ENCODE measurements at places on chromosomes 2 and 18. TPM values are rescaled to one million over a fixed set of nuclear protein-coding genes. Genes with fewer than 3 reads are reported as not detected.

The FSHR gene
- not detected for total RNA-seq

The ACKR3 gene
- total RNA-seq: 3.6 TPM

DNA sequence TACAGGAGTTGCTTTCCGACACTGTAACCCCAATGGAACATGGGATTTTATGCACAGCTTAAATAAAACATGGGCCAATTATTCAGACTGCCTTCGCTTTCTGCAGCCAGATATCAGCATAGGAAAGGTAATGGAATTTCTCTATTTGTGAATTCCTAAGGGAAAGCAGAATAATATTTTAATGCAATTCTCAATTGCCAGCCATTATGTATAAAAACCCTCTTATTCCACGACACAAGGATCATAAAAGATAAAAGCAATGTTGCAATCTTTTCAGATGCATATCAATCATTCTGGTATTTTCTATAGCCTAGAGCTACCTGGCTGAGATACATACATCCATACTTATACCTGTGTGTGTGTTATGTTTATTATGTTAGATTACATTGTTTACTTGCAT, 31.2 kb downstream of the PTH2R start:
- DNase-seq: no peak

The RTP5 gene
- not detected for total RNA-seq

The MREG gene
- total RNA-seq: 10.3 TPM

The ALPP gene
- total RNA-seq: not detected

The CDCA7 gene
- total RNA-seq: 6.3 TPM

DNA sequence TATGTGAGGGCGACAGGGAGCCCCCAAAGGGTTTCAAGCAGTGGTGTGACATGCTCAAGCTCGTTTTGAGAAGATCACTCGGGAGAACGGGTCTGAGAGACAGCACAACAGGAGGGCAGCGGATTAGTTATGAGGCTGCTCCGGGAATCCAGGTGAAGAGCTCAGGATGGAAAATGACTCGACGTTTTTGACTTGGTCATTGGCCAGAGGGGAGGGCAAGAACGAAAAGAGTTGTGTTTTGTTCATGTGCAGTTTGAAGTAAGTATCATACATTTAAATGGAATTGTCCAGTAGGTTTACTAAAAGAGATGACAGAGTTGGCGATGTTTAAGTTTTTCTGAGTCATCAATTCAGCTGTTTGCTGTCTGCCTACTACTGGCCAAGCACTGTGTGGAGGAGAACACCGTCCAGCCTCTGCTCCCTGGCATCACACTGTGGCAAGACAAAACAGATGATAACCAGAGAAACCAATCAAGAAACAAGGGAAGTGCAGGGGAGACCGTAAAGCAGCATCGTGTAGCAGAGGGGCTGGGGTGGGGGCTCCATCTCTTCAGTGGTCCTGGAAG, 25.3 kb upstream of the ANXA4 start:
- no peak for DNase-seq

The CFAP53 gene
- 0.18 TPM for total RNA-seq

The TMEM185B gene
- total RNA-seq: 39.1 TPM

The CXCR1 gene
- not detected for total RNA-seq

GRCh38 chr2:127181851-127182250, 38.2 kb downstream of the CYP27C1 start:
- no peak for DNase-seq

DNA sequence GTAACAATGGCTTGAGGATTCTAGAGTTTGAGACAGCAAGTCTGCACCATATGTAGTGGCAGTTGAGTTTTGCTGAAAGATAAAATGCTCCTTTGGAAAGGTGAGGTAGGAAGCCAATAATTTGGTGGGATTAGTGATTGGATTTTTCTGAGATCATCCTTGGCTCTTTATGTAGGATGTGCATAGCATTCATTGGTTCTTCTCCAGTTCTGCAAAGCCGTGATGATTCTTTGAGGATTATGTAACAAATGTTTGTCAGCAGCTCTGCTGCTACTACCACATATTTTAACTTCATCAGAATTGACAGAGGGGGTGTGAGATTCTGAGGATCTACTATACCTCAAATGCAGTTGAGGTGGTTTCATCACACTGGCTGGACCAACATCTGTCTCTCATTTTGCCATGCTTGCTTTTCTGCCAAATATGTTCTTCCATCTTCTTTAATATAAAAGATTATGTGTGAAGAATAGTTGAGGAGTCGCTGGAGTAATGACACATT, 188.9 kb upstream of the RASGRP3 start:
- DNase-seq: no peak

GRCh38 chr2:29894822-29895614, 26.4 kb downstream of the ALK start:
- no peak for DNase-seq

DNA sequence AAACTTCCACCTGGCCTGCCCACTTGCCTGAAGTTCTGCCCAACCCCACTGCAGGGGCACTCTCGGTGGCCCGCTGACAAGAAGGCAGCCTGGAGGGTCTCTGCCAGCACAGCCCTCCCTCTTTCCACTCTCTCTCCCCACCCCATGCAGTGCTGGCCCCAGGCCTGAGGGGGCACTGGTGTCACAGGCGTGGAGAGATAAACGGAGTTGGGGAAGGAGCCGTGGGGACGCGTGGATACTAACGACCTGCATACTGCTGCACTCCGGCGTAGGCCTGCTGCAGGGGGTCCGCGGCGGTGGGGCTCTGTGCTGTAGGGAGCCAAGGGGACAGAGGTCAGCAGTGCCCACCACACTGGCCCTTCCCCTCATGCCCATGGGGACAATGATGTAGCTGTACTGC, 299.3 kb downstream of the CELF4 start:
- no peak for DNase-seq

The UGT1A1 gene
- not detected for total RNA-seq

All from glomerular endothelial cell (primary cell).